ENCODE measurements at places on chromosomes 12 and 14. TPM values are rescaled to one million over a fixed set of nuclear protein-coding genes. Genes with fewer than 3 reads are reported as not detected.

DNA sequence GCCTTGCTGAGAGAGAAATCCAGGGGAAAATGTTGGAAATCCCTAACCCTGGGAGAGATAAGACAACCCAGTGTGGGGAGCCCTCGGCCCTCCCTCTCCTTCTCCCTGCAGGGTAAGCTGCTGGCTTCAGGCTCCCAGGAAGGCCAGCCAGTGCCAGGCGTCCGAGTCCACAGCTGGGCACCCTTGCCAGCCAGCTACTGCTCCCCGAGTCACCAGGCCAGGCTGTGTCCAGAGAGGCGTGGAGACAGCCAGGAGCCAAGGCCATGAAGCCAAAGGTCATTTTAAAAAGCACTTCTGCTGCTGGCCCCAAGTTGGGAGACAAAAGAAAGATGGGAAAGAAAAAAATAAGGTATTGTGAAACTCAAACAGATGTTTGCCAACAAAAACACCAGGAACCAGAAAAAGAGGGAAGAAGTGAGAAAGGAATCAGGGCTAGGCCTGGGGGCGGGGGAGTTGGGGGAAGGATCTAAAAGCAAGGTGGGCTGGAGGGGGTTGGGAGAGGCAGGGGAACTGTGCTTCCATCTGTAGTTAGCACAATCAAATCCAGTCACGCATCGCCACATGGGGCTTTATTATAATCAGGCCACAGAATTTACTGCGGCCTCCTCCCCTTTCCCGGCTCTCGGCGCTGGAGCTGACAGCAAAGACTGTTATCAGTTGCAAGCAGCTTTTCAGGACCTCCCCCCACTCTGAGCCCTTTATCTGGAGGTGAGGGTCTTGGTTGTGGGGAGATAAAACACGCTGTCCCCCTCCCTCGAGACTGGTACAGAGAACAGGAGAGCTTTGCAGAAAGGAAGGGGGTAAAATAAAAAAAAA, 33.5 kb downstream of the RBM19 start:
- no peaks in the 10 kb centered on the region for H3K4me1 ChIP-seq
- H3K36me3 ChIP-seq = peaks cover 47% of the 10 kb centered on the region
- H3K27ac ChIP-seq = no peak overlapping the region

DNA sequence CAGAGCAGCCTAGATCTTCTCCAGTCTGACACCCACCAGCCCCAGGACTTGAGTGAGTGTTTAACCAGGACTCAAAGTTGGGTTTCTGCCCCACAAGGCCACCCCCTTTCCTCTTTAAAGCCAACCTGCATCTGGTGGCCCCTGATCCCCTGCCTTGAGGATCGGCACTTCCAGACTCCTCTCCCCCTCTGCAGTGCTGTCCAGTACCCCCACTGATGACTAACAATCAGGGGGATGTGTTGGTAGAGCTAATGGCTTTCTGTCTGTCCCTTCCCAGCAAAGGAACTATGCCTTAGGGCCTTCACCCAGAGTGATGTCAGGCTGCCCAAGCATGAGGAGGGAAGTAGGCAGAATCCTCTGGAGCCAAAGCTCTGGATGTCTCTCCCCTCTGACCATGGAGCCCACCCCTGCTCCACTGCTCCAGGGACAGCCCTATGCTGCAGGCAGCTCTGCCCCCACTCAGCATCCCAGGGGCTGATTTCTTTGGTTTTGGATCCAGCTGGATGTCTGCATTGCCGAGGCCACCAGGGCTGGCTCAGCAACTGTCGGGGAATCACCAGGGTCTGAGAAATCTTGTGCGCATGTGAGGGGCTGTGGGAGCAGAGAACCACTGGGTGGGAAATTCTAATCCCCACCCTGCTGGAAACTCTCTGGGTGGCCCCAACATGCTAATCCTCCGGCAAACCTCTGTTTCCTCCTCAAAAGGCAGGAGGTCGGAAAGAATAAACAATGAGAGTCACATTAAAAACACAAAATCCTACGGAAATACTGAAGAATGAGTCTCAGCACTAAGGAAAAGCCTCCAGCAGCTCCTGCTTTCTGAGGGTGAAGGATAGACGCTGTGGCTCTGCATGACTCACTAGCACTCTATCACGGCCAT, 42.9 kb downstream of the DAD1 start:
- DNase-seq = no peak
- no peaks in the 10 kb centered on the region for H3K27me3 ChIP-seq
- H3K36me3 ChIP-seq = peaks cover 89% of the 10 kb centered on the region
- H3K27ac ChIP-seq = peak overlapping the region; percentile 72
- H3K4me3 ChIP-seq = peak overlapping the region; percentile 43

Gene TOMM20L
- polyA plus RNA-seq = not detected

Gene C12orf42
- polyA plus RNA-seq = 4.5 TPM

Gene GLT8D2
- not detected for polyA plus RNA-seq

GRCh38 chr12:42299392-42300308, 26.2 kb downstream of the ZCRB1 start:
- no peaks in the 10 kb centered on the region for H3K27me3 ChIP-seq
- no peaks in the 10 kb centered on the region for H3K36me3 ChIP-seq
- no peak overlapping the region for H3K4me3 ChIP-seq
- no peaks in the 10 kb centered on the region for H3K4me1 ChIP-seq
- H3K27ac ChIP-seq = no peak overlapping the region

- H3K4me1 ChIP-seq = no peaks in the 10 kb centered on the region
- no peaks in the 10 kb centered on the region for H3K27me3 ChIP-seq
- no peak overlapping the region for H3K27ac ChIP-seq
Observed at GRCh38 chr14:61923348-61923747, 161.1 kb downstream of the SNAPC1 start.

Gene MANSC1
- polyA plus RNA-seq = 0.50 TPM

GRCh38 chr12:110067531-110067930, 19.2 kb upstream of the C12orf76 start:
- no peaks in the 10 kb centered on the region for H3K27me3 ChIP-seq
- DNase-seq = no peak
- no peaks in the 10 kb centered on the region for H3K4me1 ChIP-seq

DNA sequence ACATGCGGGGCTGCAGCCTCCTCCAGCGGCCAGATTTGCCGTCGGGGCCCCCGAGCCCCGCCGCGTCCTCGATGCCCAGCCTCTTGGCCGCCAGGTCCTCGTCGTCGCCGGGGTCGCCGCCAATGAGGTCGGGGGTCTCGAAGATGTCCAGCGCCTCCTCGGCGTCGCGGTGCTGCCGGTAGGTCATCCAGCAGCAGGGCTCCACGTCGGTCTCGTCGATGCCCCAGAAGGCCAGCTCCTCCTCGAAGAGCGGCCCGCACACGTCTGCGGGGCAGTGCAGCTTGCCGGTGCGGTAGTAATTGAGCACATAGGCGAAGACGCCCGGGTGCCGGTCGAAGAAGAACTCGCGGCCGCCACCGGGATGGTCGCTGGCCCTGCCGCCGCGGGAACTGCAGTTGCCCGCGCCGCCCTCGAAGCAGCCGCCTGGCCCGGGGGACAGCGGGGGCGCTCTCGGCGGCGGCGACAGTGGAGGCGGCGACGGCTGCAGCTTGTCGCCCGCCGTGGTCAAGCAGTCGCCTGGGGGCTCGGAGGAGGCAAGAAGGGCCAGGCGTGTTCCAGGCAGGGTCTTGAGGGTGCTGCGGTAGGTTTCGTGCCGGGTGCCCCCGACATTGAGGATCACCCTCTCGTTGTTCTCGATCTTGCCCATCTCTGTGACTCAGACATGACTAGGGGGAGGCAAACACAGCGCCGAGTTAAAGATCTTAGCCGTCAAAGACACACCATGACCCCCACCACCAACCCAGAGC, 2.1 kb downstream of the KCNC2 start:
- DNase-seq = no peak
- no peak overlapping the region for H3K27ac ChIP-seq
- peaks cover 17% of the 10 kb centered on the region for H3K27me3 ChIP-seq
- no peak overlapping the region for H3K4me3 ChIP-seq

Measured in CD4-positive, alpha-beta memory T cell (primary cell).